Pulmonary artery endothelial cell (primary cell): ENCODE measurements at places on chromosomes 11 and 22.

GRCh38 chr22:41687901-41688364, 734 bp downstream of the SNU13 start:
- DNase-seq = no peak

DNA sequence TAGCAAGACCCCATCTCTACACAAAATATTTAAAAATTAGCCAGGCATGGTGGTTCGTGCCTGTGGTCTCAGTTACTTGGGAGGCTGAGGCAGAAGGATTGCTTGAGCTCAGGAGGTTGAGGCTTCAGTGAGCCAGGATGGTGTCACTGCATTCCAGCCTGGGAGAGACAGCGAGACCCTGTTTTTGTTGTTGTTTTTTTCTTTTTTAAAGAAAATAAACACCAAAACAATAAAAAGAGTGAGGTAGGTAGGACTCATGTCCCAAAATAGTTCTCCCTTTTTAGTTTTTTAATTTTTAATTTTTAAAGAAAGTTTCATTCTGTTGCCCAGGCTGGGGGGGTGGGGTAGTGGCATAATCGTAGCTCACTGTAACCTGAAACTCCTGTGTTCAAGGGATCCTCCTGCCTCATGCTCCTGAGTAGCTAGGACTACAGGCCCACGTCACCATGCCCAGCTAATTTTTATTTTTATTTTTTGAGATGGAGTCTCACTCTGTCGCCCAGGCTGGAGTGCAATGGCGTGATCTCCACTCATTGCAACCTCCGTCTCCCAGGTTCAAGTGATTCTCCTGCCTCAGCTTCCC, 25.5 kb upstream of the MALAT1 start:
- no peak for DNase-seq

- DNase-seq = no peak
Observed at GRCh38 chr11:94504689-94505293, 7.5 kb upstream of the C11orf97 start.

- DNase-seq = no peak
Observed at GRCh38 chr11:67355023-67355793, 1.9 kb upstream of the POLD4 start.

- no peak for DNase-seq
Observed at GRCh38 chr22:35966314-35967045, 62.1 kb downstream of the RBFOX2 start.
